ENCODE measurements at places on chromosomes 4 and X.
A peak's percentile ranks its signal among the peaks of the same experiment; 100 is the strongest.

DNA sequence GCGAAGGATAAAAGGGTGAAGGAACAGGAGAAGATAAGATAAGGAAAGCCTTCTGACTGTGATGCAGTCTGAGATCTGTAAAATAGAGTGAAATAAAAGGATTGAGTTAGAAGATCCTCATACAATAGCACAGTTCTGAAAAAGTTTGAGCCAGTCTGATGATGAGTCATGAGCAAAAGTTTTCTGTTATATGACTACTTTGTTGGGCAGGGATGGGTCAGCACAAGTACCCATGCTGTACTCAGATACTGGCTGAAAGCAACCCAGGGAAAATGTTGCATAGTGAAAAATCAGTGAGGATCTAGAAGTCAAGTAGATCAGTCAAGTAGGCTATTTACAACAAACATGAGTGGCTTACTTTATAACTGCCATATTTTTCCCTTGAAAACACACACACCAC, 253.5 kb downstream of the PCDH10 start:
- DNase-seq, result no peak

DNA sequence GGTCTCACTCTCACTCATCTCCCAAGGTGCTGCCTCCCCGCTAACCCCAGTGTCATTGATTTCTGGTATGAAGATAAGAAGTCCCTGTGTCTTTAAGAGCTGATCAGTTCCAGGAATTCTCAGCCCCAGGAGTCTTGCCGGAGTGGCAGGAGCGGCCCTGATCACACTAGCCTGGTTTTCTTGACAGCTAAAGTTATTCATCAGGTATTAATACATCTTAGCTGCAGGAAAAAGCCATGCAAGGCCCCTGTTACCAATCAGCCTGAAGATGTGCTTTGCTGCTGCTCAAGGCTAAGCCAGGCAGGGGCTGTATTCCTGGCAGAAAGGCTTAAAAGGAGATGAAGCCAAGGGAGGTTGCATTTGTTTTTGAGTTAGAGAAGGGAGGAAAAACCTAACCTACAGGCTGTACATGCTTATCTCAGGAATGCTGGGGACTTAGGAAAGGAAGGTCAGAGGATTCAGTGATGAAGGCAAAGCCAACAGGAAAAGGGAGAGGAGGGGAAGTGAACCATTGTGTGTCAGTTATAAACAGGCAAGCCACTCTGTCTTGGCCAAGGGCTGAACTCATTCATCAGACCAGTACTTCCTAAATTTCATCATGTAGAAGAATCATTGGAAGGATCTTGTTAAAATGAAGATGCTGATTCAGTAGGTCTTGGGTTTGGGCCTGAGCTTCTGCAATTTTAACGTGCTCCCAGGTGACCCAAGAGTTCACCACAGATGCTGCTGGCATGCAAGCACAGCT, 8.6 kb downstream of the SRPX start:
- no peak for DNase-seq

DNA sequence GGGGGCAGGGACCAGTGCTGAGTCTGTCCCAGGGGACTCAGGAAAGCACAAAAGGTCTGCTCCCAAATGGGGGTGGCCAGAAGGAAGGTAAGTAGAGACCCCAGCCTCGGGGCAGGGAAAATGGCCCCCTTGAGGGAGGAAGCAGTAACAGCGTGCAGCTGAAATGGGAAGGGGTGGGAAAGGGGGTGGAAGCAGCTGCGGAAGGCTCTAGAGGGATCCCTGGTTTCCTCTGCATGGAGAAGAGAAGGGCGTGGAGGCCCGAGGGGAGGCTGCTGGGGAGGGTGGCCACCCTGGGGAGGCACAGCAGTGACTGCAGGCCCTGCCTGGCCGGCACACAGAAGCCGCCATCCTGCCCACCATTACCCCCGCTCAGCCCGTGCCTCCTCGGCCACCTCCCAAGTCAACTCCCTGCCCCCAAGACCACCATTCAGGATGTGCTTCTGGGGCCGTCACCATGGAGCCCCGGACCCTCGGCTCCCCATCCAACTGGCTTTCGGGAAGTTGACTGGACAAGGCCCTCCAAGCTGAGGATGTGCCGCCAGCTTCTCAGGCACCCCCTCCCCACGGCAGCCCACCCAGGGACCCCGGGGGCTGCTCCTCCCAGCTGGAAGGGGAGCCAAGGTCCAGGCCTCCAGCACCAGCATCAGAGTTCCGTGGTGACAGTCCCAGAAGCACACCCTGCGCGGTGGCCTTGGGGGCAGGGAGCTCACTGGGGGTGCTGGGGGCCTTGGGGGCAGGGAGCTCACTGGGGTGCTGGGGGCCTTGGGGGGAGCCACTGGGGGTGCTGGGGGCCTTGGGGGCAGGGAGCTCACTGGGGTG, 23.6 kb downstream of the CFAP99 start:
- no peak for DNase-seq

GRCh38 chr4:65019775-65020174, 610.5 kb upstream of the TECRL start:
- DNase-seq, result no peak

- DNase-seq, result peak; percentile 50
These were observed 23.5 kb upstream of the SOWAHD start for GRCh38 chrX:119734897-119735339.

- no peak for DNase-seq
These were observed 597.2 kb upstream of the GRIA3 start for GRCh38 chrX:122586831-122587230.

- DNase-seq, result no peak
These were observed 76.0 kb upstream of the ITM2A start for GRCh38 chrX:79443121-79443520.

DNA sequence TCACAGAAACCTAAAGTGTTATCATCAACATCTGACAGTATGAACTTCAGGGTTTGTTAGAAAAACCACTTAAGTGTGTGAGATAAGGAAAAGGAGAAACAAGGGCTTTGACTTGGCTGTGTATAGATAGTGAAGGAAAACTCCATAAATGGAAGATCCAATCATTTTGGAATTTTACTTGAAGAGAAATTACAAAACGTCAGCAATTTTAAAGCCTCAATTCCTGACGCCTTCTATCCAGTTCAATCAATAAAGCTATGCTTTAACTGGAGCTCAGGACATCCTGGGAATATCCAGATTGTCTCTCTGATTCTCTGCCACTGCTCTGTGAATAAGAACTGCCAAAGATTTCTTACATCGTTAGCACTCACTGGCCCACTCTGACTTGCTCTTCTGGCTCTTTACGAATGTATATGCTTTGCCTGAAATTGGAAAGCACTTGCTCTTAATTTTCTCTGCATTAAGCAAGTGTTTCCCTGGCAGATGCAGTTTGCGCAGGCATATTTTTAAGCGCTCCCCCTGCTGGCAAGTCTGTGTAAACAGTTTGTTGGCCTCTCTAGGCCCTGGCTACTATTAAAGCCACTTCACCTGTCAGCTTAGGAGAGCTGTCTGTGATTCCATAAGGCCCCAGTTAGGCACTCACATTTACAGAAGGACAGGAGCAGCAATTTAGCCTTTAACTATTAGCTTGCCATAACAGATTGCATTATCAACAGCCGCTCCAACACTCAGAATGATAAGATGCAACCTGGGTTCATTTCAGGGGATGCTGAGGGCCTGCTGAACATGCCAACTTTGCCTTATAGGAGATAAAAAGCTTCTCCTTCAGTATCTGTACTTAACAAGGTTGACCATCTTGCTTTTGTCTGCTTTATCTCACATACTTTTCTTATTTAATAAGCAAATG, 251.4 kb upstream of the DDX53 start:
- DNase-seq, result no peak
